ENCODE measurements at places on chromosomes 5 and 9.

GRCh38 chr5:37886242-37886905, 46.5 kb upstream of the GDNF start:
- DNase-seq = no peak

DNA sequence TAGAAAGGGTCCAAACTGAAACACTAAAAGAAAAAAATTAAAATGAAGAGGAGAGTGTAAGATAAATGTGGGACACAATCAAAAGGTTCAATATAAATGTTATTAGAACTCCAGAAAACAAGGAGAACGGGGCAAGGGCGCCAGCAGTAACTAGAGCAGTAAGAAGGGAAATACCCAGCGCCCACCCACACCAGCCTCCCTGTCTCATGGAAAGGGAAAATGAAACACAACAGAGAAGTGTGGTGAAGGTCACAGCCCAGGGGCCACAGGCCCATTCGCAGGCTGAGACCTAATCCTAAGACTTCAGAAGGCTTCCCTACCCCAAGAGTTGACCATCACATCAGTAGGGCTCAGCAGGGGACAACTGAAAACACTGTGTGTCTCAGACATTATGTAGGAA, 45.8 kb upstream of the CLK4 start:
- no peak for DNase-seq

GRCh38 chr5:1329111-1329579, 15.8 kb downstream of the CLPTM1L start:
- no peak for DNase-seq

DNA sequence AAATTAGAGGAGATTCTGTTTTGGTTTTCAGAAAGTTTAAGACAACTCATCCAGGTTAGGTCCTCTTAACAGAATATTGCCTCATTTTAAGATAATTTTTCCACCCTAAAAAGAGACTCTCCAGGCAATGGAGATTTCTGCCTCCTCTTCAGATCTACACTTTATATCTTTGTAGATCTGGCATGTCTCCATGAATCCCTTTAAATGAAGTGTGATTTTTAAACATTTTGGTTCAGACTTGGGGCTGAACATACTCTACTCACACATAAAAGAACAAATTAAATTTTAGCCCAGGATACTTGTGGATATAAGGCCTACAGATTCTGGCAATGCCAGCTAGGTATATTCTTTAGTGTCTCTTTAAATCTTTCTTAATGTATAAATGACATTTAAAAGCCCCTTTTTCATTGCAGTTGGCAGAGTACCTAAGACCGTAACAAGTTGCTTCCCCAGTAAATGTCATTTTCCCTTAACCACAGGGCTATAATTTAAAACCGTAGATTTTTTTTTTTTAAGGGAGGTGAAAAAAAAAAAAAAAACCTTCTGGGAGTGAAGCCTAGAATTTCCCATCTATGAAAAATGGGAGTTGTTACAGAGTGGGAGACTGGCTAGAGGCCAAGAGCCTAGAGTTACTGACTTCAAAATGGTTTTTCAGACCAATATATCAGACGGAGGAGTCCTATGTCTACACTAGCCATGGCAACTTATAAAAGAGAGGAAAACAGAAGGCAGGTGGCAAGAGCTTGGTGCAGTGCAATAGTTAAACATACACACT, 207.8 kb upstream of the TARS1 start:
- DNase-seq = no peak

- DNase-seq = no peak
These were observed 24.9 kb downstream of the C9orf50 start for GRCh38 chr9:129595903-129596540.
